ENCODE measurements at places on chromosomes 11 and 22. TPM values are rescaled to one million over a fixed set of nuclear protein-coding genes. Genes with fewer than 3 reads are reported as not detected.

TRIM22 gene
- 9.3 TPM for total RNA-seq

ZC3H12C gene
- total RNA-seq, result 20.3 TPM

TEAD1 gene
- total RNA-seq, result 117 TPM

FLRT1 gene
- total RNA-seq, result 0.26 TPM

OR52I1 gene
- not detected for total RNA-seq

TRAPPC4 gene
- 139 TPM for total RNA-seq

AQP11 gene
- total RNA-seq, result 0.65 TPM

SLCO2B1 gene
- not detected for total RNA-seq

OOSP2 gene
- not detected for total RNA-seq

MLC1 gene
- 0.08 TPM for total RNA-seq

ZNF280A gene
- not detected for total RNA-seq

PGA4 gene
- total RNA-seq, result not detected

CRACR2B gene
- 1.8 TPM for total RNA-seq

KDELR3 gene
- 146 TPM for total RNA-seq

CRYBA4 gene
- total RNA-seq, result not detected

TNNI2 gene
- 6.0 TPM for total RNA-seq

RIMBP3B gene
- under 0.01 TPM for total RNA-seq

All from epithelial cell of alveolus of lung (primary cell).